ENCODE measurements at places on chromosomes 1 and 21.

GRCh38 chr1:99538618-99538956, 107.3 kb upstream of the PALMD start:
- DNase-seq, result no peak

GRCh38 chr1:165485716-165486115, 40.8 kb upstream of the RXRG start:
- DNase-seq, result no peak

- no peak for DNase-seq
Observed at GRCh38 chr1:162421258-162422164, 9.6 kb upstream of the SH2D1B start.

GRCh38 chr1:240527086-240527485, 84.9 kb downstream of the GREM2 start:
- DNase-seq, result no peak

GRCh38 chr1:202880961-202881460, 7.9 kb downstream of the RABIF start:
- no peak for DNase-seq

- DNase-seq, result no peak
Observed at GRCh38 chr1:31189696-31190674, 49.7 kb downstream of the NKAIN1 start.

DNA sequence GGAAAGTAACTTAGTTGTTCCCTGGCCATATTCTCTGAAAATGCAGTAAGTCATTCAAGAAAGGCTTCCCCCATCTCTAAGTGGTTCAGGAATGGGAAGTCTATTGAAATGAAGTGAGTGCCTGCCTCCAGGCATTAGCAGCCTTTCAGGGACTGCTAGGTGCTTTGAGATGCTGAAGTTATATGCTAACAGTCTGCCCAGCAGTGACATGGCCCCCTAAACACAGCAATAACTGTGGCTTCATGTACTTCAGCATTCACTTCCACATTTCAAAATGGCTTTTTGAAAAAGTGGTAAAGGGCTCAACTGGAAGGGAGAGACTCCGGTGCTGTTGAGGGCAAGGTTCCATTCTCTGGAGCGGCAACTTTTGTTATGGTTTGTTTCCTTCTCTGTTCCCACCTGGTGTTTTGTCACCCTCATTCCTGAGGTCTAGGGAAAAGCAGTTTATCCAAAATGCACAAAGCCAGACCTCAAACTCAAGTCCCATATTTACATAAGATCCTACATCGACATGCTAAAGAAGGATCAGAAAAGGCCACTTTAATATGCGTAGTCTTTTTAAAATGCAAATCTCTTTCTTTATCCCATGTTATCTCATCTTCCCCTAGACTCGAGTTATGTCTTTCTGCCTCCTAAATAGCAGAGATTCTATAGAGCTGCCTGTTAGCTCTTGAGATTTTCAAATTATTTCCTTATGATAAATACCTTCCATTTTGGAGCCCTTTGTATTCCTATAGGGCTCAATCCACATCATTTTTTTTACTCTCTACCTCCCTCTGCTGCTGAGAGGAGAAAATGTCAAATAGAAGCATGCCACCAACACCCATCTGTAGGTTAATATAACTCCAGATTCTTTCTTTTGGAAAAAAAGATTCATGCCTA, 34.2 kb upstream of the LRRC8C start:
- peak; percentile 24 for DNase-seq

- no peak for DNase-seq
Observed at GRCh38 chr1:169650551-169650950, 20.6 kb upstream of the SELP start.

DNA sequence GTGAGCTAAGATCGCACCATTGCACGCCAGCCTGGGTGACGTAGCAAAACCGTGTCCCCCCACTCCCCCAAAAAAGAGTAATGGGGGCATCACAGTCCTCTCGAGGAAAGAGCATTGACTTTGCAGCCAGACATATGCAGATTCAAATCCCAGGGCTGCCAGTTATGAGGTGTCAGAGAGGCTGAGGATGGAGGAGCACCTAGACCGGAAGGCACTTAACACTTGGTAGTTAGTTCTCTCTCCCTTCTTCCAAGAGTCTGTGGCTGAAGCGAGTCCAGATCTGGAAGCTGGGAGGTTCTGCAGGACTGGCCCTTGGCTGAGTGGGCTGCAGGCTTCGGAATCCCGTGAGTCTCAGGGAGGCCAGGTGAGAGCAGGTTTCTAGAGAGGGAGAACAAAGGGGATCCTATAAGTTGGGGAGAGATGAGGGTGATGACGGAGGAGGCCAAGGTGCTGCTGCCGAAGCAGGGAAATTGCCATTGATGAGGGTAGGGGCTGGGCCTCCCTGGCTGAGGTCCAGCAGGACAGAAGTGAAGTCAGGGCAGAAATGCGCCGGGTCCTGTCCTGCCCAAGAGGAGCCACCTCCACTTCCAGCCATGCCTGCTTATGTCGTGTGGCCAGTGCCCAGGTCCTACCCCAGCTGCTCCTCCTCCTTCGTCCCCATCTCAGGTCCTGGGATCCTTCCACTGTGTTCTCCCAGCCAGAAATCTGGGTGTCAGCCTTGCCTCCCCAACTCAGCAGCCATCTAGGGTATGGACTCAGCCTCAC, 13.3 kb upstream of the SPOCD1 start:
- no peak for DNase-seq

All from inflammatory macrophage treated with lipopolysaccharide for 1 hour (primary cell).